ENCODE measurements at places on chromosomes 2 and 18.

- no peak for DNase-seq
Measured at GRCh38 chr18:63648241-63648640, 4.2 kb upstream of the SERPINB4 start.

DNA sequence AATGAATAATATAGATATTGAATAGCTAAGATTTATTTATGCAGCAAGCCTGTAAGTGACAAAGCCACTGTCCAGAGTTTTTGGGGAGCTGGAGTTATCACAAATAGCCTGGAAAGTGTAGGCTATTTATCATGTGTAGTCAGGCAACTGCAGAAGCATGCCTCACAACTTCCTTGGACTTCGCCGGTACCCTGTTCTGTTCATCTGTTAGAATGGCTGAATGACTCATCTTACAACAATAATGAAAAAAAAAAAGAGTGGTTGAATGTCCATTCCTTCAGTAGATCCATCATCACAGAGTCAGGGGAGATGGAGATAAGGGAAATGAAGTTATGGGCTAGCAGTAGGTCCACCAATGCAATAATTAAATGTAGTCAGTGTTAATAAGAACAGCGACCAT is 24.0 kb upstream of the ATP5MC3 start:
- no peak for DNase-seq

DNA sequence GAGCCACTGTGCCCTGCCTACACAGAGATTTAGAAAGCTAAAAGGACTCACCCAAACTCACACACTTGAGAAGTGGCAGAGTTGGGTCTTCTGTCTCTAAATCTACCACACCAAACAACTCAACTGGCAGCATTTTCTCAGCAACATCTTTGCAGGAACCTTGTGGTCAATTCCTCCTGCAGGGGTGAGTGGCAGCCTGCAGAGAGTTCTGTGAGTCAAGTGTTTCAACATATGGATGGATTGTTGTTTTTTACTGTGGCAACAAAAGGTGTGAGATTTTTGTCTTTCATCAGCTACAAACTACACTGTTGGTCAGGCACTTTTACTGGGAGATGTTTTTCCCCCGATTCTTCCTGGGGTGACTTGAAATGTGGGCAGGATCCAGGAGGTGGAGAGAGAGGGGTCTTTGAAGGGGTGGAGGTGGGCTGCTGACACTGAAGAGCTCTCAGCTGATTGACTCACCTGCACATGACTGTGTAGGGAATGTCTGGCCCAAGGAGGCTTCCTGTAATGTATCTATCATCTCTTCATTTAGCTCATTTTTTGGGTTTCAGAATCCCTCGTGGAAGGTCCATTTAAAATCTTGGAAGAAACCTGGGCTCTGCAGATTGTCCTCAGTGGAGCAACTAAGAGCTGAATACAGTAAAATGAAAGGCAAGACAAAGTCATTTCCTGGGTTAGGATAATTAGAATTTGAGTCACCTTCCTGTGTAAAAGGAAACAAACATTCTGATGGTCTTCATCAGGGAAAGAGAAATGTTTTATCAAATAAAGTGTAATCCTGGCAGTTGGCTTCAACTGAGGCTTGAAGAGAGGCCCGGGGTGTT is 98.6 kb downstream of the MSH2 start:
- DNase-seq = no peak

GRCh38 chr18:9096007-9096371 is 6.5 kb upstream of the NDUFV2 start:
- no peak for DNase-seq

DNA sequence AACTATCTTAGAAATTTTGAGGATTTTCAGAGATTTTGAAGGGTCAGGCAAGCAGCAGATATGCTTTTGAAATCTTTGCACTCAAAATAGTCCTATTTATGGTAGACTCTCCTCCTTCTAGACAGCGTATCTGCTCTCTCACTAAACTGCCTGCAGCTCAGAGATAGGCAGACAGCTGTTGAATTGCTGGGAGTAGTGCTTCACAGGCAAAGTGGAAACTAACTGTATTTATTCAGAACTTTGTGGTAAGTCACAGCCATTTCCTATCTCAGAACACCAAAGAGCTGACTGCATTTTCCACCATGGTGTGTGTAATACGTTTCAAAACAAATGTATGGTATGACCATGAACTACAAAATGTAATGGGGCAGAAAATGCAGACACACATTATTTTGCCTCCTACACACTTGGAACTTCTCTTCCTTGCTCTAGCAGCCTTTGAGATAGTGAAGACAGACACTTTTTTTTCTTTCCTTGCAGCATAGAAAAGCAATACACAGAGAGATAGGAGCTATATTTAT is 352.4 kb downstream of the LRP1B start:
- no peak for DNase-seq
